ENCODE measurements at places on chromosomes 13 and 19.

- no peak for DNase-seq
Observed at GRCh38 chr13:47291107-47291656, 394.3 kb upstream of the HTR2A start.

- DNase-seq, result no peak
Observed at GRCh38 chr19:32457571-32458158, 52.1 kb downstream of the DPY19L3 start.

DNA sequence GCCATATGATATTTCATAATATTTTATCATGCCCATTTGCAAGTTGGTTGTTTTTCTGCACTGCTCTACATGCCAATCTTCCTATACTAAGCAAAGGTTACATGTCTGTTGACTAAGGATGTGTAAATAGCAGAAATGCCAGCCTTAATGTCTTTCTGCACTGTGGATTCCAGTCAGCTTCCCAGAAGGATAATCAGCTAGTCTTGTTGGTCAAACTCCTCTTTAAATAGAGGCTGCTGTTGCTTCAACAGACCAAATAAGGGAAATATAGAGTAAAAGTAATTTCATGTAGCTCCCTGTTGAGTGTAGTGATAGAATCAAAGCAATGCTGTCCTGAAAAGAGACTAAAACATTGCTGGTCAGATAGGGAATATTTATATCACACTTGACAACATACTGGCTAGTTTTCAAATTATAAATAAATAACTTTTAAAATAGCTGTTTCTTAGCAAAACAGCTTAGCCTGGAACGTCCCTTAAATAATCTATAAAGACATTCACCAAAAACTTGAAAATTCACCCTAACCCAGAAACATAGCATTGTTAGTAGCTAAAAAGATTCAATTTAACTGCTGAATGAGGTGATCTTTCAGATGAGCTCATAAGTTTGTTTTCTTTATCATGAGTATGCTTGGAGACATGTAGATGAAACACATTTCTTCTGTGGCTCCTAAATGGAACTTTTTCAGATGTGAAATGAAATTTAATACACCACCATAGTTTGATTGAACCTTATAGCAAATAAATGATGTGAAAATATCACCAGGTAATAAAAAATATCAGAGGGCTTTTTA, 56.6 kb downstream of the FRY start:
- DNase-seq, result no peak

DNA sequence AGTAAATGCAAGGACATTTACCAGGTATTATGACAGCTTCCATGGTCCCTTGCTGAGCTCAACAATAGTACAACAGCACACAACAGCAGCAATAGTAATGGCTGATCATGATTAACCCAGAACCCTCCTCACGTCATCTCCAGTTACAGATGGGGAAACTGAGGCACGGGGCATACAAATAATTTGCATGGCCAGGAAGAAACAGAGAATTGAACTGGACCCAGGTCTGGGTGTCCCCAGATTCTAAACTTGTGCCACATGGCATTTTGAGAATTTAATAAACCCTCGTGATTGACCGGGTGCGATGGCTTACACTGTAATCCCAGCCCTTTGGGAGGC, 7.2 kb downstream of the MAST3 start:
- DNase-seq, result no peak

DNA sequence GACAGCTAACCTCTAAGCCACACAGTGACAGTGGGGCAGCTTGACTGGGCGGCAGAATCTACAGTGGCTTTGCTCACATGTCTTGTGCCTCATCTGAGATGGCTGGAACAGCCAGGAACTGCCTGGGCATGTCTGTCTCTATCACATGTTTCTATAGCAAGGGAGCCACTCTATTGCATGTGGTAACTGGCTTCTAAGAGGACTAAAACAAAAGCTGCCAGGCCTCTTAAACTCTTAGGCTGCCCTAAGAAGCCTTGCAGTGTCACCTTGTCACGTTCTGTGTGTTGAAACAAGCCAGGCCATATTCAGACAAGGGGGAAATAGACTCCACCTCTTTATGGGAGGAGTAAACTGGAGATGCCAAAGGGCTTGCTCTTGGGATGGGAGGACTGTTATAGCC, 122.9 kb upstream of the MAB21L1 start:
- DNase-seq, result no peak

- DNase-seq, result no peak
Observed at GRCh38 chr13:48817166-48817802, 158.4 kb upstream of the FNDC3A start.

DNA sequence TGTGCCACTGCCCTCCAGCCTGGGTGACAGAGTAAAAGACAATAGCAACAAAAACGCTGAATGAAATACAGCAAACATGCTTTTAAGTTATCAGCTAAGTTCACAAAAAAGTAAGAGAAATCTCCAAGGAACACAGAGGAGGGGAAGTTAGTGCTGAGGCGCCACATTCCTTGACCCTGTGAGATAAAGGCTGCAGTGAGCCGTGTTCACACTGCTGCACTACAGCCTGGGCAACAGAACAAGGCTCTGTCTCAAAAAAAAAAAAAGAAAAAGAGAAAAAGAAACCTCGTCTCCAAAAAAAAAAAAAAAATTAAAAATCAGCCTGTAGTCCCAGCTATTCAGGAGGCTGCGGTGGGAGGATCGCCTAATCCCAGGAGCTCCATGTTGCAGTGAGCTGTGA, 16.3 kb upstream of the DOCK6 start:
- no peak for DNase-seq

DNA sequence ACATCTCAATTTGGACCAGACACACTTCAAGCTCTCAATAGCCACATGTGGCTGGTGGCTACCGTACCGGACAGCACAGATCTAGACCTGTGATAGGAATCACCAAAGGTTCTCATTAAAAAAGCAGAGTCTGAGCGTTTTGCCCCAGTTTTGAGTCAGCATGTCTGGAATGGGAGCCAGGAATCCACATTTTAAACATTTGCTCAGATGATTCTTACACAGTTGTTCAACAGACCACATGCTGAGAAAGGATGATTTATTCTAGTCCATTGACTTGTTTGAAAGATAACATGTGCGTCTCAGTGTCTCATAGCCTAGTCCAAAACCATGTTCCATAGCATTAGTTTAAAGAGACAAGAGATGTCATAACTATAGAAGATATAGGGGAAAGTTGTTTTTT, 53.4 kb downstream of the FLT3 start:
- DNase-seq, result no peak

GRCh38 chr13:48155848-48156247, 60.9 kb upstream of the MED4 start:
- DNase-seq, result no peak

DNA sequence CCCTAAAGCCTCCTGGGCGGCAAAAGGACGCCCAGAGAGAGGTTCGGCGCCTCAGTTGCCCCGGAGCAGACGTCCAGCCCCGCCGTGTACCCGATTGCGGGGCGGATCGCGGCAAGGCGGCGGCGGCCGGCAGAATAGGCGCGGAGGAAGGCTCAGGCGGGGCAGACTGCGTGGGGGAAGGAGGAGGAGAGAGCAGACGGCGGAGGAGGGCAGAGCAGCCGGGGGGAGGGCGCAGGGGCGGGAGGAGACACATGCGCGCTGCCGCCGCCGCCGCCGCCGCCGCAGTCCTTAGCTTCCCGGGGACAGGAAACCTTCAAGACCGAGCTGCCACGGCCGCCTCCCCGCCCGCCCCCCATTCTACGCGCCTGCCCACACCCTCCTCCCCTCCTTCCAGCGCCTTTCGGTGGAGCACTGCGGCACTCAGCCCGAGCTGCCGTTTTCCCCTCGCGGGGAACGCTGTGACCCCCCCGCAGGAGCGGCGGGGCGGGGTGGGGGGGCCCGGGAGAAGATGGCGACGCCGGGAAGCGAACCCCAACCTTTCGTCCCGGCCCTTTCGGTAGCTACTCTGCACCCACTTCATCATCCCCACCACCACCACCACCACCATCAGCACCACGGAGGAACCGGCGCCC, at the start of gene LRCH1:
LRCH1 (plus strand) TSS at position 282 of the 632 bp plus-strand sequence; CDS start at position 509, 227 bp downstream.
- DNase-seq, result peak; percentile 93

GRCh38 chr13:35781036-35782000, 304.8 kb upstream of the MAB21L1 start:
- DNase-seq, result no peak
